ENCODE measurements at places on chromosomes 4 and X. TPM values are rescaled to one million over a fixed set of nuclear protein-coding genes. Genes with fewer than 3 reads are reported as not detected.

GRCh38 chr4:26987191-26987590 lies 126.5 kb downstream of the STIM2 start:
- no peak overlapping the region for H3K4me3 ChIP-seq
- H3K27ac ChIP-seq: no peak overlapping the region
- no peaks in the 10 kb centered on the region for H3K36me3 ChIP-seq

Gene TLL1
- total RNA-seq: 20.6 TPM

Gene GPRASP1
- total RNA-seq: 27.3 TPM

- H3K27me3 ChIP-seq: no peaks in the 10 kb centered on the region
- H3K36me3 ChIP-seq: no peaks in the 10 kb centered on the region
- no peak for DNase-seq
- H3K4me1 ChIP-seq: no peaks in the 10 kb centered on the region
- no peak overlapping the region for H3K4me3 ChIP-seq
These were observed 40.2 kb upstream of the TET2 start for GRCh38 chr4:105106426-105106825.

DNA sequence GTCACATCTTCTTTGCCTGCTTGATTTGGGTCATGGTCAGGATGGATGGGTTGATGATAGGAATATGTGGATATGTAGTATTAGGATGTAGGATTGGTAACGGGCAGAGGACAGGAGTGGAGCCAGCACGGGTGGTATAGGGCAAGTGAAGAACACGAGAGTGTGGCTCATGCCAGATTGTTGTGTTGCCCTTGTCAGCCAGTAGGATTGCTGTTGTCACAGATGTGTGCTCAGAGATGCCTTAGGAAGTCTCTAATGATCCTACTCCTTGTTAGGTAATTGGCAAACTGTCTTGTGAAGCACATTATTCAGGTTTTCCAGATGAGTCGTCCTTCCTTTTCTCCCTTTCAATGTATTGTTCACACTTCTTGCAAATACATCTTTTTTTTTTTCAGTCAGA lies 5.5 kb downstream of the ATP10D start:
- H3K4me3 ChIP-seq: no peak overlapping the region
- H3K4me1 ChIP-seq: peaks cover 5% of the 10 kb centered on the region
- DNase-seq: no peak

GRCh38 chr4:174119830-174120229 lies 163.6 kb downstream of the FBXO8 start:
- no peak for DNase-seq
- H3K4me3 ChIP-seq: peak overlapping the region; percentile 64
- no peak overlapping the region for H3K27ac ChIP-seq
- no peaks in the 10 kb centered on the region for H3K36me3 ChIP-seq
- H3K27me3 ChIP-seq: no peaks in the 10 kb centered on the region

DNA sequence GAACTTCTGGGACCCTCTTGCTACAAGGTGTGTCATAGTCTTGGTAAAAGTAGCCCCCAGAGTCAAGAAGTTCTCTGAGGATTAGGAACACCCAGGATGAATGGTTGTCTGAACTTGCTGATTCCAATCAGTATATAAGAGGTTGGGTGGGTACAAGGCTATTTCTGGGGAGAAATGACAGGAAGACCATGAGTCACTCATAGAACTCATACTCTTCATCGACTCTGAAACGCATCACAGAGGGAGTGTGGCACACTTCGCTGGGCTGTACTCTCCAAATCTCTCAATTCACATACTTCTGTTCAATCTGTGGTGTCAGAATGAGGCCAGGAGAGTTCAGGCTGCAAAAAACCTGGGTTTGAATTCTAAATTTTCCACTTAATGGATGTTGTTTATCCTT lies 193.2 kb upstream of the LEF1 start:
- H3K4me3 ChIP-seq: no peak overlapping the region
- DNase-seq: no peak
- no peaks in the 10 kb centered on the region for H3K4me1 ChIP-seq
- no peaks in the 10 kb centered on the region for H3K36me3 ChIP-seq
- H3K27ac ChIP-seq: no peak overlapping the region

Gene SPP1
- total RNA-seq: 199 TPM

DNA sequence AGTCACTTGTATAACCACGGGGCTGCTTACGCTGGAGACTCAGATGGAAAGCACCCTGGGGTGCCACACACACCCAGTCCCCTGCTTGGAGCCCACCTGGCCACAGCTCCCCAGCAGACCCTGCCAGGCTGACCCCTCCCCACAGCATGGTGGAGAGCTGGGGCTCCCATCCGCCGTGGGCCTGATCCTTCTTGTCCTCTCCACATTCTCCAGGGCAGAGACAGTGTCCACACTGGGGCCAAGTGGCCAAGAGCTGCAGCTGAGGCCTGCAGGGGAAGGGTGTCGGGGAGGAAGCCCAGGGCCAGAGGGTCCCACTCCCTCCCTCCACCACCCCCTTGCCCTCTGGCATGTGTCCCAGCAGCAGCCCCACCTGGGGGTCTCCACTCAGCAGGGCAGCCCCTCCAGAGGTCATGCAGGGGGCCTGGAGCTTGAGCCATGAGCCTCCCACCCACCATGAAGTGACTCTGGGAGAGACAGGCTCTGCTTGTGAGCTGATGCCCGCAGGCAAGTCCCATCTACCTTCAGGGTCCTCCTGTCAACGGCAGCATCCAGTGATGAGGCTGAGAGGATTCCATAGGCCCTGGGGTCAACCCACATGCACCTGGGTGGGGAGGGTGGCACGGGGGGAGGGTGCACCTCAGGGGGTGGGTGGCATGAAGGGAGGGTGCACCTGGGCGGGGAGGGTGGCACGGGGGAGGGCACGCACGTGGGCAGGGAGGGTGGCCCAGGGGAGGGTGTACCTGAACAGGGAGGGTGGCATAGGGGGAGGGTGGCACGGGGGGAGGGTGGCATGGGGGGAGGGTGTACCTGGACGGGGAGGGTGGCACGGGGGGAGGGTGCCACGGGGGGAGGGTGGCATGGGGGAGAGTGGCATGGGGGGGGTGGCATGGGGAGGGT lies 56.4 kb downstream of the FAM53A start:
- H3K27ac ChIP-seq: no peak overlapping the region
- no peak overlapping the region for H3K4me3 ChIP-seq
- H3K27me3 ChIP-seq: no peaks in the 10 kb centered on the region
- no peaks in the 10 kb centered on the region for H3K36me3 ChIP-seq
- no peak for DNase-seq

- H3K4me1 ChIP-seq: no peaks in the 10 kb centered on the region
- no peak for DNase-seq
- no peak overlapping the region for H3K27ac ChIP-seq
These were observed 23.8 kb downstream of the FGFBP1 start for GRCh38 chr4:15914736-15915135.

DNA sequence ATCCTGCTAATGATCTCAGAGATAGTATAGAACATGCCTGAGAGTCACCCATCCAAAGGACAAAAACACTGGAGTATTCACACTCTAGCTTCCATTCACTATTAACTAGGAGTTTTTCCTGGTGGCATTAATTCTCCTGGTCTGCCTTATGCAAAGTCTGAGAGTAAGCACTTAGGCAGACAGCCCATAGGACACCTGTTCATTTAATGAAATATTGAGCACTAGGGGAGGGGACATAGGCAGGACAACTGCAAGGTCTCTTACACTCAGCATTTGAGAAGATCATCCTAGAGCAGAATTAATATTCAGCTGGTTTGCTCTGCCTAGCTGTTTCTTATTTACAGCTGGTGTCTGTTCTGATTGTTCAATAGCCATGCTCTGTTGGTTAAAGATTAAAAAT lies 508.5 kb downstream of the CENPC start:
- H3K4me3 ChIP-seq: no peak overlapping the region
- no peaks in the 10 kb centered on the region for H3K4me1 ChIP-seq
- H3K27ac ChIP-seq: no peak overlapping the region
- no peak for DNase-seq

Gene FRAS1
- total RNA-seq: 0.87 TPM

DNA sequence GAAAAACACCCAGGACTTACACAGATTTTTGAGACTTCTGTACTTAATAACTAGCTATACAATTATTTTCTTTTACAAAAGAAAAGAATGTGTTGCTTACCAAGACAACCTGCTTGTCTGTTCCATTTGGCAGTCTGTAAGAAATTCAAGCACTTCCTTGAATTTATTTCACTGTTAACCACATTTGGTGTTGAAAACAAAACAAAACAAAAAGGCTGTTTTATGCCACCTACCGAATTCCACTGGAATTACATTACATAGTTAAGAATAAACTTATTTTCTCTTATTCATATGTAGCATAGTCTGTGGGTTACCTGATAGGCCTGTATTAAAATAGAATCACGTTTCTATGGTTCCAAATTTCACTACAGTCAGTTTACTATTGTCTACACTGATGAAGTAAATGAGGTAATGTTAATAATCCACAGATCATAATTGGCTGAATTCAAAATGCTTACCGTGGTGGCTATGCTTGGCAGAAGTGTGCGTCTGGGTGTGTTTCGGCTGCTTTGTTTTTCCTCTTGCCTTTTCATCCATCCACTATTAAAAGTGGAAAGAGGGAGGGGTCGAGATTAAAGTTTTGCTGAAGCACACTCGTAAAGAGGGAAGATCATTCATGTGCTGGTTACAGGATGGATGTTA lies at the start of gene TLR1:
Gene TLR1 (minus strand): TSS at position 138 of the 642 bp plus-strand sequence. CDS start 5,960 bp downstream, outside the sequence.
- H3K27me3 ChIP-seq: no peaks in the 10 kb centered on the region
- H3K36me3 ChIP-seq: no peaks in the 10 kb centered on the region
- no peak within 1 kb of the TSS for H3K27ac ChIP-seq

Gene SSX3
- total RNA-seq: not detected

Gene GRIA3
- total RNA-seq: 12.4 TPM

- H3K4me3 ChIP-seq: no peak overlapping the region
- DNase-seq: no peak
- H3K4me1 ChIP-seq: no peaks in the 10 kb centered on the region
These were observed 195.2 kb upstream of the STK26 start for GRCh38 chrX:131827935-131828334.

- no peak for DNase-seq
- no peaks in the 10 kb centered on the region for H3K36me3 ChIP-seq
- H3K27me3 ChIP-seq: no peaks in the 10 kb centered on the region
- H3K4me3 ChIP-seq: no peak overlapping the region
- no peak overlapping the region for H3K27ac ChIP-seq
- no peaks in the 10 kb centered on the region for H3K4me1 ChIP-seq
These were observed 1393.3 kb downstream of the ARAP2 start for GRCh38 chr4:34850968-34851367.

Gene FAM133A
- 0.65 TPM for total RNA-seq

GRCh38 chr4:100362366-100362765 lies 155.5 kb downstream of the EMCN start:
- H3K4me1 ChIP-seq: no peaks in the 10 kb centered on the region
- no peak overlapping the region for H3K4me3 ChIP-seq
- H3K36me3 ChIP-seq: no peaks in the 10 kb centered on the region
- H3K27ac ChIP-seq: no peak overlapping the region
- DNase-seq: no peak

DNA sequence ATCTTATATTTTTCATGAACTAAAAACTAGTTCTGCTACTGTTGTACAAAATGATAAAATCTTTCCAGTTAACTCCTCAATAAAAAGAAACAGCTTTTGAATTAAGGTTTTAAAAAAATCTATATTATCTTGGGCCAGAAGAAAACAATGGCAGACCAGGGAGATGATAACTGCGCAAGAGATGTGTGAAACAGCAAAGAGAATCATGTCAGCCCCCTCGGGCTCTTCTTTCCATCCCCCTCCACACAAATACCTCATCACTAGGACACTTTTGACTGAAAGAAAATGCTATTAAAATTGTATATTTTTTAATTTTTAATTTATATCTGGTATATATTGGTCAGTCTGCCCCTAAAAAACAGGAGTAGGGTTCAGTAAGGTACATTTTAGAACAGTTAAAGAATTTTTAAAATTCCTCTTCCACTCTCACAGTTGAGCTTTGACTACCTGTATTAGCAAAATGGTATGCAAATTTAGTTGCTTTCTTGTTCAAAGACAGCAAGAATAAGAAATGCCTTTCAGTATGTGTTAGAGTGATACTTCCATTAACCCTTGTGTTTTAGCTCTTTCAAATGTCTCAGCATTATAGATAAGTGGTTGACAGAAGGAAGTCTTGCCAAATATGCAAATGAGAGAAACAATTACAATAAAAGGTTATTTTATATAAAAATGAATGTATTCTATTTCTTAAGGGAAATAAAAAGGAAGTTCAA lies 36.4 kb upstream of the LCORL start:
- no peak overlapping the region for H3K27ac ChIP-seq
- no peak for DNase-seq
- no peaks in the 10 kb centered on the region for H3K4me1 ChIP-seq
- no peak overlapping the region for H3K4me3 ChIP-seq

Gene VCX3A
- not detected for total RNA-seq

Gene DCAF8L1
- not detected for total RNA-seq

DNA sequence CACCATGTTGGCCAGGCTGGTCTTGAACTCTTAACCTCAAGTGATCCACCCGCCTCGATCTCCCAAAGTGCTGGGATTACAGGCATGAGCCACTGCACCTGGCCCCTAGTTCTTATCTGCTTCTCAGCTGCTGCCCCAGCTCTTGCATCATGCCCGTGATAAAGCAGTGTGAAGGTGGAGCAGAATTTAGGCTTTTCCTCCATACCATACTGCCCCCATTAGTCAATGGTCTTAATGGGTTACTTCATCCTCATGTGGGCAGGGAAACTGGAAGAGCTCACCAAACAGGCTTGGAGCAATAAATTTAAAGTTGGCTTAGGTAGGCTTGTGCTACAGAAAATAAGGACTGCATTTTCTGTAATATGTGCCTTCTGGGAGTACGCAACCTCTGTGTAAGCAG lies 636.9 kb upstream of the BOD1L1 start:
- no peak overlapping the region for H3K27ac ChIP-seq
- DNase-seq: no peak
- H3K4me3 ChIP-seq: no peak overlapping the region

DNA sequence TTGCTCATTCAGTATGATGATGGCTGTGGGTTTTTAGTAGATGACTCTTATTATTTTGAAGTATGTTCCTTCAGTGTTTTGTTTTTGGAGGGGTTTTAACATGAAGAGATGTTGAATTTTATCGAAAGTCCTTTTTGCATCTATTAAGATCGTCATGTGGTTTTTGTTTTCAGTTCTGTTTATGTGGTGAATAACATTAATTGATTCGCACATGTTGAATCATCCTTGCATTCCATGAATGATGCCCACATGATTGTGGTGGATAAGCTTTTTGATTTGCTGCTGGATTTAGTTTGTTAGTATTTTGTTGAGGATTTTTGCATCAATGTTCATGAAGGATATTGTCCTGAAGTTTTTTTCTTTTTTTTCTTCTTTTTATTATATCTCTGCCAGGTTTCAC lies 347.4 kb upstream of the EPHA5 start:
- no peak for DNase-seq
- no peak overlapping the region for H3K27ac ChIP-seq
- H3K36me3 ChIP-seq: no peaks in the 10 kb centered on the region

DNA sequence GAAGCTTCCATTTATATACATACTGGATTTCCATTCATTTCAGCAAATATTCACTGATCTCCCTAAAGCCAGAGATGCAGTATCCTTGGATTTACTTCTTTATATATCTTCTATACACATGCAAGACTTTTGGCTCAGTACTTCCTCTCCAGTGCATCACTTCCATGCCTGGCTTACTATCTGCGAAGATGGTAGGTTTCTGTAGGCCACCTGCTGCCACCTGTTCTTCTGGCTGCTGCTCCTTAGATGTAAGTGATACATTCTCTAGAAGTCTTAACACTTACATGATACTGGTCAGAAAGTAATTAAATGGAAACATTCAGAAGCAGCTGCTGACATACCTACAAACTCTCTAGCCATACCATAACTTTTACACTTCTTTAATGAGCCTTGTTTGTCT lies 48.9 kb downstream of the TBC1D9 start:
- no peaks in the 10 kb centered on the region for H3K27me3 ChIP-seq
- no peaks in the 10 kb centered on the region for H3K4me1 ChIP-seq
- H3K36me3 ChIP-seq: no peaks in the 10 kb centered on the region
- no peak overlapping the region for H3K4me3 ChIP-seq

GRCh38 chr4:119629142-119629471 lies 503 bp upstream of the PDE5A start:
- H3K4me1 ChIP-seq: no peaks in the 10 kb centered on the region
- no peak for DNase-seq
- no peaks in the 10 kb centered on the region for H3K27me3 ChIP-seq
- H3K4me3 ChIP-seq: peak overlapping the region; percentile 67

Data from aorta (tissue), 5 donors.